T-helper 1 cell treated with Interleukin-12 subunit alpha and Interleukin-12 subunit beta and Interleukin-4 antibody, amounts not matched to agents 30 ng/mL and 1 ng/mL, for 36 hours (primary cell): ENCODE measurements at places on chromosomes 7 and 10. TPM values are rescaled to one million over a fixed set of nuclear protein-coding genes. Genes with fewer than 3 reads are reported as not detected.

The RBP3 gene
- not detected in 2 replicates for total RNA-seq

The PALD1 gene
- 0.07 and 0.10 TPM in 2 replicates for total RNA-seq

The ZNF735 gene
- total RNA-seq, result not detected in 2 replicates

The CFAP58 gene
- total RNA-seq, result 0.15 and 0.34 TPM in 2 replicates

The PLEKHS1 gene
- total RNA-seq, result 0.22 TPM in 2 replicates

The KCNH2 gene
- total RNA-seq, result 0.80 and 0.91 TPM in 2 replicates

The AZGP1 gene
- total RNA-seq, result not detected in 2 replicates

The TRPV5 gene
- total RNA-seq, result 0.10 TPM in 1 of 2 replicates, not detected in the other

The TACR2 gene
- not detected in 2 replicates for total RNA-seq

The HOXA1 gene
- 0.22 and 0.41 TPM in 2 replicates for total RNA-seq

The DYNC1I1 gene
- not detected in 2 replicates for total RNA-seq

The NAMPT gene
- total RNA-seq, result 99.6 and 107 TPM in 2 replicates

The GHRHR gene
- total RNA-seq, result not detected in 2 replicates

The CTAGE6 gene
- total RNA-seq, result 1.1 and 1.7 TPM in 2 replicates

The DTX2 gene
- total RNA-seq, result 36.7 and 40.0 TPM in 2 replicates

The SLC16A9 gene
- total RNA-seq, result 2.4 and 2.9 TPM in 2 replicates

The EPHA1 gene
- 0.20 and 0.66 TPM in 2 replicates for total RNA-seq

The ABCC2 gene
- total RNA-seq, result 1.9 and 2.2 TPM in 2 replicates

The RGR gene
- not detected in 2 replicates for total RNA-seq

The HOXA4 gene
- 0.22 TPM in 1 of 2 replicates, not detected in the other for total RNA-seq

The NOD1 gene
- total RNA-seq, result 20.1 and 23.2 TPM in 2 replicates

The PLXDC2 gene
- total RNA-seq, result 0.10 TPM in 1 of 2 replicates, not detected in the other

The FBXO24 gene
- total RNA-seq, result 0.66 and 0.85 TPM in 2 replicates

The NPC1L1 gene
- total RNA-seq, result not detected in 2 replicates

The MACC1 gene
- total RNA-seq, result not detected in 2 replicates

The SCRN1 gene
- total RNA-seq, result 1.0 TPM in 2 replicates

The SORCS1 gene
- not detected in 2 replicates for total RNA-seq

The CARD11 gene
- total RNA-seq, result 141 and 143 TPM in 2 replicates

The LAMB4 gene
- not detected in 2 replicates for total RNA-seq

The TMEM229A gene
- total RNA-seq, result not detected in 2 replicates

The KNDC1 gene
- 0.12 and 0.32 TPM in 2 replicates for total RNA-seq

The JCAD gene
- total RNA-seq, result 0.44 and 0.78 TPM in 2 replicates

The VWC2 gene
- total RNA-seq, result not detected in 2 replicates

The ADAP1 gene
- 20.6 and 20.9 TPM in 2 replicates for total RNA-seq

The LRRC18 gene
- total RNA-seq, result not detected in 2 replicates

The METTL27 gene
- 1.7 and 2.1 TPM in 2 replicates for total RNA-seq

The ZCWPW1 gene
- total RNA-seq, result 1.8 and 2.4 TPM in 2 replicates

The CPEB3 gene
- total RNA-seq, result 3.6 and 3.8 TPM in 2 replicates

The CEP55 gene
- total RNA-seq, result 47.8 and 49.4 TPM in 2 replicates

The CDK14 gene
- total RNA-seq, result 0.34 and 0.39 TPM in 2 replicates

The SPAM1 gene
- total RNA-seq, result not detected in 2 replicates

The CALHM1 gene
- 0.17 and 0.25 TPM in 2 replicates for total RNA-seq

The GIMAP7 gene
- 291 and 306 TPM in 2 replicates for total RNA-seq

The ARHGEF35 gene
- total RNA-seq, result 2.9 and 3.6 TPM in 2 replicates

The GATA3 gene
- 59.5 and 62.6 TPM in 2 replicates for total RNA-seq

The TUBB8 gene
- not detected in 2 replicates for total RNA-seq

The OR2A12 gene
- total RNA-seq, result not detected in 2 replicates

The TAS2R40 gene
- total RNA-seq, result not detected in 2 replicates

The MET gene
- 0.61 and 0.71 TPM in 2 replicates for total RNA-seq

The MPP7 gene
- total RNA-seq, result 3.2 and 3.6 TPM in 2 replicates

The HTR5A gene
- not detected in 2 replicates for total RNA-seq

The EN2 gene
- total RNA-seq, result not detected in 2 replicates

The CCDC201 gene
- not detected in 2 replicates for total RNA-seq
